Spleen (tissue), 13 donors: ENCODE measurements at places on chromosomes 1 and 21. TPM values are rescaled to one million over a fixed set of nuclear protein-coding genes. Genes with fewer than 3 reads are reported as not detected.

DNA sequence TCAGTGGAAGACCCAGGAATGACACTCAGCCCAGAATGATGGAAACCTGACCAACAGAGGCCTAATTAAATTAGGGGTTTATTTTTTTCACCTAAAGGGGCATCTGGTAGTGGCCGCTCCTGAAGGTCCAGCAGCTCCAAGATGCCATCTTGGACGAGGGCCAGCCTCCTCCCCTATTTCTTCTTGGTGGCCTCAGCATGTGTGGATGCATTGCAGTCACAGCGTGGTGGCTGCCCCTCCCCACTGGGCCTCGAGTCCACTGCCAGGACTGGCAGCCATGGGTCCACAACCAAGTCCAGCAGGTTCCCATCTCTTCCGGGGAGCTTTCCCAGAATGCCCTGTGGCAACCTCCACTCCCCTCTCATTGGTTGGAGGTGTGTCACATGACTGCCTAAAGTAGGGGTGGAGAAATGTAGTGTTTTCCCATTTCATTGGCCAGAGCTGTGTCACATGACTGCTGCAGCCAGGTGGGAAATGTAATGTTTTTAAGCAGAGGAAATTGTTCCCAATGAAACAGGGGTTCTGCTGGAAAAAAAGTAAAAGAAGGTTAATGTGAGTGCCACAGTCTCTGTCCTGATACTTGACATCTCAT, 628.2 kb downstream of the PTPRU start:
- DNase-seq, result no peak
- no peak overlapping the region for H3K4me3 ChIP-seq
- no peak overlapping the region for H3K27ac ChIP-seq

The S100A6 gene
- total RNA-seq, result 121 TPM

DNA sequence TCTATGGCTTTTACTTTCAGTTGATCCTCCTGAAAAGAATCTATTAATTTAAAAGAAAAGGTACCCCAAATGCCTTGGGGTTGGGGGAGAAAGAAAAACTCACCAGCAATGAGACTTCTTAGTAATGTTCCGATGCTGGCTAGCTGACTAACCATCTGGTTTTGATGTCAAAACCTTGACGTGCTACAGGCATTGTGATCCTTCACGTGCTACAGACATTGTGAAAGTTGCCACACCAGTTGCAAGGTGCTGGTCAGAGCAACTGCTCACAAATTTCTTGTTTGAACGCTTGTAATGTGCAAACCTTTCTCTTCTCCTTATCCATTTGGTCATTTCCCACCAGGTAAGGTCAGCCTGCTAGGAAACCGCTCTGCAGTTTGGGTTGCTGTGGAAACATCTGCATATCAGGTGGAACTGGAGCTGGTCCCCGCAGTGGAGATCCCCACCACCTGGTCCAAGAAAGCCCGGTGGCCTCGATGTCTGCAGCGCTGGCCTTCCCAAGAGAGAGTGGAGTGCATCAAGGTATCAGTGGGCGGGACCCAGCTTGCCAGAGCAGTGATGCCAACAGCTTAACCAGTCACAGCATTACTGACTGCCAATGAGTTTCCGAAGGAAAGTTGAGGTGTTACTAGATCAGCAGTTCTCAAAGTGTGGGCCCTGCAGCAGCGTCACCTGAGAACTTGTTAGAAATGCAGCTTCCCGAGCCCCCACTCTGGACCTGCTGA, 16.1 kb downstream of the MAB21L3 start:
- H3K4me3 ChIP-seq, result no peak overlapping the region
- DNase-seq, result no peak
- no peak overlapping the region for H3K27ac ChIP-seq
- peaks cover 7% of the 10 kb centered on the region for H3K27me3 ChIP-seq
- no peaks in the 10 kb centered on the region for H3K36me3 ChIP-seq

The RBP7 gene
- total RNA-seq, result 40.4 TPM

The METTL13 gene
- total RNA-seq, result 21.9 TPM

- H3K36me3 ChIP-seq, result no peaks in the 10 kb centered on the region
- DNase-seq, result no peak
- H3K4me3 ChIP-seq, result no peak overlapping the region
- no peaks in the 10 kb centered on the region for H3K27me3 ChIP-seq
- H3K4me1 ChIP-seq, result no peaks in the 10 kb centered on the region
- no peak overlapping the region for H3K27ac ChIP-seq
These were observed 226.6 kb upstream of the ZRANB2 start for GRCh38 chr1:71307451-71307850.

GRCh38 chr1:48777219-48777895, 666 bp upstream of the BEND5 start:
- H3K4me3 ChIP-seq, result peak overlapping the region; percentile 67
- no peaks in the 10 kb centered on the region for H3K36me3 ChIP-seq
- peaks cover 60% of the 10 kb centered on the region for H3K4me1 ChIP-seq
- H3K27me3 ChIP-seq, result no peaks in the 10 kb centered on the region
- no peak for DNase-seq

GRCh38 chr1:245549996-245550719, 395.4 kb downstream of the KIF26B start:
- no peak overlapping the region for H3K27ac ChIP-seq
- H3K36me3 ChIP-seq, result no peaks in the 10 kb centered on the region
- no peak overlapping the region for H3K4me3 ChIP-seq
- DNase-seq, result no peak
- H3K4me1 ChIP-seq, result no peaks in the 10 kb centered on the region

GRCh38 chr1:161160671-161161145, 1.4 kb downstream of the USP21 start:
- no peak overlapping the region for H3K27ac ChIP-seq
- peak; percentile 81 for DNase-seq
- H3K4me1 ChIP-seq, result peaks cover 29% of the 10 kb centered on the region
- H3K36me3 ChIP-seq, result no peaks in the 10 kb centered on the region
- no peak overlapping the region for H3K4me3 ChIP-seq
- H3K27me3 ChIP-seq, result no peaks in the 10 kb centered on the region

GRCh38 chr1:185080422-185080821, 35.1 kb downstream of the RNF2 start:
- H3K27ac ChIP-seq, result no peak overlapping the region
- DNase-seq, result no peak
- H3K27me3 ChIP-seq, result no peaks in the 10 kb centered on the region
- H3K36me3 ChIP-seq, result no peaks in the 10 kb centered on the region

The MPL gene
- total RNA-seq, result 2.2 TPM

GRCh38 chr1:200253774-200254495, 155.9 kb downstream of the ZNF281 start:
- no peaks in the 10 kb centered on the region for H3K36me3 ChIP-seq
- no peak overlapping the region for H3K27ac ChIP-seq
- DNase-seq, result no peak
- no peaks in the 10 kb centered on the region for H3K27me3 ChIP-seq
